ENCODE measurements at places on chromosomes 5 and 9. TPM values are rescaled to one million over a fixed set of nuclear protein-coding genes. Genes with fewer than 3 reads are reported as not detected.

The FRMPD1 gene
- not detected for total RNA-seq

The PCDHB10 gene
- total RNA-seq = 0.78 TPM

The LHX6 gene
- under 0.01 TPM for total RNA-seq

The OMD gene
- not detected for total RNA-seq

The CCL27 gene
- not detected for total RNA-seq

The IFNB1 gene
- not detected for total RNA-seq

The PCA3 gene
- not detected for total RNA-seq

The TRAPPC13 gene
- 32.4 TPM for total RNA-seq

The C1QTNF3 gene
- 0.24 TPM for total RNA-seq

The PFN3 gene
- total RNA-seq = not detected

GRCh38 chr9:13491493-13492424, 212.3 kb upstream of the MPDZ start:
- no peak for DNase-seq

GRCh38 chr9:37083654-37084053, 36.7 kb upstream of the ZCCHC7 start:
- DNase-seq = no peak

DNA sequence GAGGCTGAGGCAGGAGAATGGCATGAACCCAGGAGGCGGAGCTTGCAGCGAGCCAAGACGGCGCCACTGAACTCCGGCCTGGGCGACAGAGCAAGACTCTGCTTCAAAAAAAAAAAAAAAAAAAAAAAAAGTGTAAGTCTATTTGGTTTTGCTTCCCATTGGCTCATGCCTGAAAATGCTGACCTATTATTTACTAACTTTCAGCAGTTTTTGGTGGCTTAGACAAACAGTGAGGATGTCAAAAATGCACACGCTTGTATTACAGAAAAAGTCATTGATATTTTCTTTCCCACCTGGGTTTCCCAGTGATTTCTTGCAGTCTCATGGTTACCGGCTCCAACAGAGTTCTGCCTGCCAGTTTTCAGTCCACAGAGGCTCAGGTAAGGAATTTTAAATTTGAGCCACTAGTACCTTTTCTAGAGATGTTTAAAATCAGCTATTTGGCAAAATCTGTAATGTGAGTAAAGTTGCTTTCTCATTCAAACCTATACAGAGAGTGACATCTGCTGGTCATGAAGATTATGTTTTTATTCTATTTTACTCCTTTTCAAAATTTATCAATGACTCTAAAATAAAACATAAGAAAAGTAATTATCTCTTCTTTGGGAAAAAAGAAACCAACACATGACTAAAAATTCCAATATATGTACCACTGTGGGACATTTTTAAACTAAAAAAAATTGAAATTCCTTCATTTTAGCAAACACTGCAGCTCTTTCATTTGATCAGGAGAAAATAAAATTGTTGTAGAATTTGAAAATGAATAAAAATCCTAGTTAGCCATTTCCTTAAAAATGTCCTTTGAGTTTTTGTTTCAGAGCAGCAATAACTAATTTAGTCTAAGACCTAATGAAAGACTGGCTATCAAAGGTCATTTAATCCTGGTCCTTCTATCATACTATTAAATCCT, 8.8 kb downstream of the FAM200C start:
- peak; percentile 20 for DNase-seq

GRCh38 chr9:121278477-121279261, 10.7 kb downstream of the GSN start:
- DNase-seq = peak; percentile 99

- DNase-seq = peak; percentile 57
These were observed 345 bp upstream of the PRRC1 start for GRCh38 chr5:127517110-127517479.

DNA sequence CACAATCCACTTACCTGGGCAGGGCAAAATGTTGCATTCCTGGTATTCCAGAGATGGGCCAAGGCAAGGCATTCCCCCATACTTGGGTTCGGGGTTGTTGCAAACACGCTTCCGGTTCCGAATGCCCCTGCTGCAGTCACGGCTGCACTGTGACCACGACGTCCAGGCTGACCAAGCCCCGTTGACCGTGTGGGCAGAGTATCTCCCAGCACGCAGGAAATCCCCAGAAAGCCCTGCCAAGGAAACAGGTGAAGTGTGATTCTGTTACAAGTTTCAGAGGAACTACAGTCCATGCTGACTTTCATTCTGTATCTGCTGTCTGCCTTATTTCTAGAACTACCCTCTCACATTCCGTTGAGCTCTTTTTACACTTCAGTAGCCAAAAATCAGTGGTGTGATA, 483.0 kb downstream of the SEMA5A start:
- DNase-seq = no peak

GRCh38 chr5:146993876-146994530, 115.4 kb upstream of the PPP2R2B start:
- DNase-seq = peak; percentile 2

- DNase-seq = peak; percentile 43
These were observed 666 bp downstream of the PPARGC1B start for GRCh38 chr5:149730620-149731331.

Measured in RPMI7951 (cell line).